ENCODE measurements at places on chromosomes 13 and 19. TPM values are rescaled to one million over a fixed set of nuclear protein-coding genes. Genes with fewer than 3 reads are reported as not detected.

GRCh38 chr13:32553720-32554119 lies 15.1 kb upstream of the N4BP2L2 start:
- DNase-seq: no peak

Gene CD79A
- total RNA-seq: not detected

GRCh38 chr13:33379608-33380007 lies 94.1 kb upstream of the STARD13 start:
- no peak for DNase-seq

GRCh38 chr19:12773571-12773970 lies 1.8 kb downstream of the HOOK2 start:
- DNase-seq: no peak

Gene POLRMT
- 37.3 TPM for total RNA-seq

GRCh38 chr13:100211016-100211710 lies 122.3 kb downstream of the PCCA start:
- no peak for DNase-seq

Gene ZNF350
- total RNA-seq: 8.2 TPM

Gene ZNF582
- 4.9 TPM for total RNA-seq

Gene CYP4F3
- 1.00 TPM for total RNA-seq

Gene CCDC70
- not detected for total RNA-seq

DNA sequence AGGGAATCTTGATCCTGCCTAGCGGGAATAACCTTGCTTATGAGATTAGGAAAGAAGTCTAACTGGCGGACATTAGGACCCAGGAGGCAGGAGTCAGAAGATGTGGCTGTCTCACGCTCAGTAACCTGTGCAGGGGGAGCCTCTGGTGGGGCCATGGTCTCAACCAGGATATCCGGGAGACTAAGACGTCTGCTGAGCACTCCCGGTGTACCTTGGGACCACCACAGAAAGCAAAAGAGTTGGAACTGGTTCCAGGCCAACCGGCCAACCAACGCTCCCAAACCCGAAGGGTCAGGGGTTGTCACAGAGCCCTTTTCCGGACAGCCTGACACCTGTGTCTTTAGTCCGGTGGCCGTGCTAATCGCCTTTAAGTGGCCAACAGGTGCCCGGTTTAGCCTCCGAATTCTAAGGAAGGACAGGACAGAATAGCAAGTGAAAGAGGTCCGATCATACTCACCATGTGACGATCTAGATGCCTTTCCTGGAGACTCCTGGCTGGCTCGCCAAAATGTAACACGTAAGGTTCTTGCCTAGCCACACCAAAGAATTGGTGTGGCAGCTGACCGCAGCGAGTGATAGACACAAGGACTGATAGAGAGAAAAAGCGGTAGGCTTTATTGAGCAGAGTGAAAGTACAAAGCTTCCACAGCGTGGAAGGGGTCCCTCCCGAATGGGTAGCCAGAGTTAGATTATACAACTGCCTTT lies 103.9 kb upstream of the DIAPH3 start:
- DNase-seq: no peak

DNA sequence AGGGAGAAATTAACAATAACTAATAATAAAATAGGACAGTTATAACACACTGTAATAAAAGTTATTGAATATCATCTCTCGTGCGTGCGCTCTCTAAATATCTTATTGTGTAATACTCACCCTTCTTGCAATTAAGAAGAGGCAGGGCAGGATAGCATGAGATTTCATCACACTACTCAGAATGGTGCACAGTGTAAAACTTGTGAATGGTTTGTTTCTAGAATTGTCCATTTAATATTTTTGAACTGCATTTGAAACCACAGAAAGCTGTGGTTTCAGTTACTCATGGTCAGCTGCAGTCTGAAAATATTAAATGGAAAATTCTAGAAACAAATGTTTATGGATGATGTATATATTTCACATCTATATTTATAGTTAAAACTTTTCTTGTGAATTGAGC lies 161.1 kb downstream of the DCT start:
- no peak for DNase-seq

- no peak for DNase-seq
These were observed 75.5 kb downstream of the OLFM4 start for GRCh38 chr13:53104136-53104535.

DNA sequence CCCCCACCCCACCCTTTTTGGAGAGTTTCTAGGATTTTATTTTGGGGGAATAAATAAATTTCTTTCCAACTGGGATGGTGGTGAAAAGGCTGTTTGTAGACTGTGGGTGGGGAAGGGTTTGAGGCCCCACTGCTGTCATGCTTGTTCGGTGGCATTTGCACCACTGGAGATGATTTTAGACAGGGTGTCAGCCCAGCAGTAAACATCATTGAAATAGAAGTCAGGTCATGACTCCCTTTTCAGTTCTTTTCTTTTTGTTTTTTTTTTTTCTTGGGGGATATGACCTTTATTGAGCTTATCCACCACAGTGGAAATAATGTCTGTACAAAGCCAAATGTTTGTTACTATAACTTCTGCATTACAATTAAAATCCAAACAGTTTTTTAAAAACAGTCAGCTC lies 14.1 kb downstream of the UBAC2 start:
- no peak for DNase-seq

GRCh38 chr19:53511933-53512374 lies 26.0 kb upstream of the ZNF331 start:
- no peak for DNase-seq

DNA sequence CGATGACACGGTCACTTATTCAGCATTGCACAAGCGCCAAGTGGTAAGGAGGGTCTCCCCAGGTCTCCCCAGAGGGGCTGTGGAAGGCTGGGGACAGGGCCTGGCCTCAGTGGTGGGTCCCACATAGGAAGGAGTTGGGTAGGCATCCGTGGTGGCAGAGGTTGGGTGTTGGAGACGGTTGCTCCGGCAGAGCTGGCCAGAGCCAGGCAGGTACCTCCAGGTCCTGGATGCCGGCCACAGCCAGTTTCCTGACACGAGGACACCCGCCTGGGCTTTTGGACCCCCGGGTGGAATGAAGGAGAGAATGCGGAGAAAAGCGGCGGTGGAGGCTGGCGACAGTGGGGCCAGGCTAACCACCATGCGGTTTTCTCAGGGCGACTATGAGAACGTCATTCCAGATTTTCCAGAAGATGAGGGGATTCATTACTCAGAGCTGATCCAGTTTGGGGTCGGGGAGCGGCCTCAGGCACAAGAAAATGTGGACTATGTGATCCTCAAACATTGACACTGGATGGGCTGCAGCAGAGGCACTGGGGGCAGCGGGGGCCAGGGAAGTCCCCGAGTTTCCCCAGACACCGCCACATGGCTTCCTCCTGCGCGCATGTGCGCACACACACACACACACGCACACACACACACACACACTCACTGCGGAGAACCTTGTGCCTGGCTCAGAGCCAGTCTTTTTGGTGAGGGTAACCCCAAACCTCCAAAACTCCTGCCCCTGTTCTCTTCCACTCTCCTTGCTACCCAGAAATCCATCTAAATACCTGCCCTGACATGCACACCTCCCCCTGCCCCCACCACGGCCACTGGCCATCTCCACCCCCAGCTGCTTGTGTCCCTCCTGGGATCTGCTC lies 1.3 kb upstream of the FFAR1 start:
- DNase-seq: peak; percentile 77

GRCh38 chr19:12763100-12763499 lies 11.5 kb downstream of the BEST2 start:
- DNase-seq: peak; percentile 88

- DNase-seq: no peak
These were observed 39.2 kb upstream of the CSNK1A1L start for GRCh38 chr13:37144661-37145060.

- no peak for DNase-seq
These were observed 577.1 kb upstream of the PRR20A start for GRCh38 chr13:56563663-56564062.

DNA sequence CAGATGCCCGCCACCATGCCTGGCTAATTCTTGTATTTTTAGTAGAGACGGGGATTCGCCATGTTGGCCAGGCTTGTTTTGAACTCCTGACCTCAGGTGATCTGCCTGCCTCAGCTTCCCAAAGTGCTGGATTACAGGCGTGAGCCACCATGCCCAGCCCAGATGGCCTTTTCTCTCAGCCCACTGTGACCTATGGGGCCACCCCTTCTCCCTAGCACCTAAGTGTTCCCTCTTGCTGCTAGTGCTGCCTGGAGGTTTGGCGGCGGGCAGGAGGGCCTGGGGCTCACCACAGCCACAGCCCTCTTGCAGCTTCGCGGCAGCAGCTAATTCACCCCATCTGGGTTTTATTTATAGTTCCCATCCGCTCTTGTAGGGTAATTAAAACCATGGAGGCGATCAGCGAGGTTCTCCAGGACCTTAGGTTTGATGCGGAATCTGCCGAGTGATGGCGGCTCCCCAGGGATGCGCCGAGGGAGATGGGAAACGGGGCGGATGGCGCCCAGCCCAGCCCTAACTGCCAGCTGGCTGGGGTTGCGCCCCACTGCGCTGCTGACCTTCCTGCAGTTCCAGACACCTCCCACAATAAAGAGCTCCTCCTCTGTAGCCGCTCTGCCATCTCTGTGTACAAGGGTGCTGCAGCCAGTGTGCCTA lies 3.3 kb downstream of the REX1BD start:
- DNase-seq: no peak

DNA sequence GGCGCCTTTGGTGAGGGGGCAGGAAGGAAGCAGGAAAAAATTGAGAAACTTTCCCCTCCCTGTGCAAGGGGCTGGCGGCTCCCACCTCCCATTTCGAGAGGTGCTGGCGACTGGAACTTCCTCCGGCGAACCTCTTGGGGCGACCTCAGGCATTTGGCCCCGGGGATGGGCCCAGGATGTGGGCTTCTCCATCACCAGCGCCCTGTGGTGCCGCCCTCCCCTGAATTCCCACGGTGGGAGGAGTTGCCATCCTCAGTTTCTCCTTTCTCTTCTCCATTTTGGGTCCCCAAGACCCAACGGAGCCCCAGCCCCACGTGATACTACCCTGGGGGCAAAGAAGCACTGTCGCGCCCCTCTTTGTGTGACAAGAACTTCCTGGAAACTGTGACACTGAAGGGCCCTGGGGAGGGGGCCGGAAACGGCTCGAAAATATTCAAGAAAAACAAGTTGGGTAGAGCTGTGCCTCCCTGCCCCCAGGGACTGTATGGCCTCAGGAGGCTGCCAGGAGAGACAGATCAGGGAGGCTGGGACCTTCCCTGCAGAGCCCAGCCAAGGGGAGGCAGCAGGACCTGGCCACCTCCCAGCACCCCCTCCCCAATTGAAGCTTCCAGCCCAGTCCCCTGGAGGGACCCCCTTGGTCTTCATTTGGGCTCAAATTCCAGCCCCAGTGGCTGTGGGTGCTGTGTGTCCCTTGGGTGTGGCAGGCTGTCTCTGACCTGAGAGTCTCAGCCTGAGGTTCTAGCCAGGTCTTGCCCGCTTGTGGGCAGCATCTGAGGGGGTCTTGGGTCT lies 16.2 kb upstream of the AP1M2 start:
- peak; percentile 76 for DNase-seq

GRCh38 chr13:108049211-108049610 lies 166.1 kb downstream of the LIG4 start:
- no peak for DNase-seq

GRCh38 chr19:18612772-18613588 lies at the start of gene TMEM59L:
TMEM59L (plus strand) TSS chr19:18612870; CDS start chr19:18612959, 89 bp downstream.
- DNase-seq: no peak

DNA sequence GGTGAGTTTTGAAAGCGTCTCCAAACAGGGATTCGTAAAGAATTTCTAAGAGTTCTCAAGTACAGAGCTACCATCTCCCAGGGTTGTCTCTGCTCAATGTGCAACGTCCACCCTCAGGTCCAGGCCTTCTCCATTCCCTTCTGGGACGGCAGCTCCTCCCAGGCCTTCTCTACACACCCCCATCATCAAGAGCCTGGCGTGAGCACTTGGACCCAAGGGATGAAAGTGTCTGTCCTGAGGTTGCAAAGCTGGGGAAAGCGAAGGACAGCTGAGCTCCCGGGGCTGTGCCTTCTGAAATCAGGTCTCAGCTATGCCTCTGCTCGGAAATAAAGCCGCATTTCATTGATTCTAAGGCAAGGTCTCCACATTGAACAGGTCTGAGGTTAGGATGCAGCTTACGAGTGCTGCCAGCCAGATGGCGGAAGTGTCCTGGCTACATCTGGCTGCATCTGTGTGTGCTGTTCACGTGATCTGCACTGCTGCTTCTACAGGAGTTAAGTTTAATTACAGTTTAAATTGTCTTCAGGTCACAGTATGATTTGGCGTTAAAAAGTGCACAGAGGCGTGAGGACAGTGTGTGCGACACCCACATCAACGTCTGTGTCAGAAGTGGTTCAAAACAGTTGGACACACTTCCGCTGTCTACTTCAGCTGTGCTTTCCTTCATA lies 27.0 kb upstream of the MIER2 start:
- DNase-seq: no peak

DNA sequence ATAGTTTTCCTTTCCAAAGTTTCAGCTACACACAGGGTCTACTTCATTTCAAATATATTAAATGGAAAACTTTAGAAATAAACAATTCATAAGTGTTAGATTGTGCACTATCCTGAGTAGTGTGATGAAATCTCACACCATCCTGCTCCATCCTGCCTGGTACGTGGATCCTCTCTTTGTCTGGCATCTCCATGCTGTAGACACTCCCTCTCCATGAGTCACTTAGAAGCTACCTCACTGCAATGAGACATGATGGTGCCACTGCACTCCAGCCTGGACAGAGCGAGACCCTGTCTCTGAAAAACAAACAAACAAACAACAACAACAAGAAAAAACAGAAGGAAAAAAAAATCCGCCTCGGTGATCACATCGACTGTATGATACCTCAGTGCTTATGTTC lies 191.8 kb downstream of the PCCA start:
- DNase-seq: no peak

DNA sequence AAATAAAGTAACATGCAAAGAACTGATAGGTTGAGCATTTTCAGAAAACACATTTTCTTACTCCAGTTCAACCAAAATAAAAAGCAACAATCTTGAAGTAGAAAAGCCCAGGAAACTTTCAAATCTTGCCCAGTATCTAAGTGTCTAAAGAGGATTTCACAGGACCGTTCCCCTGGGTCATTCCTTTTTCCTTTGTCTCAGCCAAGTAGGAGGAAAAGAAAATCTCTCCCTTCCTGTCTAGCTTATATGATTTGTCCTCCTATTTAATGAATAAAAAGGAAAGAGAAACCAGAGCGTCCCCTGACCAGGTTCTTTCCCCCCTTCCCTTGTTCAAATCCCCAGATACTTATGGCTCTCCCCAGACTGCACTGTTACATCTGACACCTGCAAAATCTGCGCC lies 248.0 kb downstream of the KCTD12 start:
- no peak for DNase-seq

All from cardiac septum (tissue), 1 donor.